ENCODE measurements at places on chromosomes 5 and 9.
A peak's percentile ranks its signal among the peaks of the same experiment; 100 is the strongest.

- no peak for DNase-seq
These were observed 68.6 kb upstream of the STARD4 start for GRCh38 chr5:111580956-111581355.

- DNase-seq: no peak
These were observed 13.4 kb upstream of the PCSK5 start for GRCh38 chr9:75876999-75877640.

GRCh38 chr9:110997847-110998246, 40.4 kb downstream of the LPAR1 start:
- no peak for DNase-seq

GRCh38 chr9:94783102-94783682, 56.7 kb downstream of the AOPEP start:
- DNase-seq: no peak

DNA sequence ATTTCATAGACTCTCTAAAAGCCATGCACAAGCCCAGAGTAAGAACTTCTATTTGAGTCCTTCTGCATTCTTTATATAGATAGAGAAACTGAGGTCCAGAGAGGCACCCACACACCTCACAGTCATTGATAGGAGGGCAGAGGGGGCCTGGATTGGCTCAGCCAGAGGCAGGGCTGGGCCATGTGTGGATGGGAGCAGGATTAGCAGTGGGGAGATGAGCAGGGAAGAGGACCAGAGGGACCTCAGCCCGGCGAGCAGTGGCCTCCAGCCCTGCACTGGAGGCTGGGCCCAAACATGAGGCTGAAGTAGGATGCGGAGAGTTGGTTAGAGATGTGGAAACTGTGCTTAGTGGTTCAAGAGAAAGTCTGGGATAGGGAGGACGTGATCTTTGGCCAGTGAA, 34.0 kb downstream of the PPARGC1B start:
- DNase-seq: no peak

DNA sequence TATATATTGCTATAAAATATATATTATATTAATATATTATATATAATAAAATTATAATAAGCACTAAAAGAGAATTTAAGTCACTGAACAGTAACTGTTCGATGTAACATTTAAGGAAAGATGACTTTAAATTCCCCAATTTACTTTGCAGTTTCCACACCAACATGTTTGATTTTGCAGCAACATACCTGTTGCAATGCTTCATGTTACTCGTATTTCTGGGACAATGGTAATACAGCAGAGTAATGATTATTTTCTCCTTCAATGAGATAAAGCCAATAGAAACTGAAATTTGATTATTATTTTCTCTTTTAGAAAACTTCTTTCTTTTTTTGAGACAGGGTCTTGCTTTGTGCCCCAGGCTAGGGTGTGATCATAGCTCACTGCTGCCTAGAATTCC, 9.5 kb upstream of the NAA35 start:
- DNase-seq: no peak

DNA sequence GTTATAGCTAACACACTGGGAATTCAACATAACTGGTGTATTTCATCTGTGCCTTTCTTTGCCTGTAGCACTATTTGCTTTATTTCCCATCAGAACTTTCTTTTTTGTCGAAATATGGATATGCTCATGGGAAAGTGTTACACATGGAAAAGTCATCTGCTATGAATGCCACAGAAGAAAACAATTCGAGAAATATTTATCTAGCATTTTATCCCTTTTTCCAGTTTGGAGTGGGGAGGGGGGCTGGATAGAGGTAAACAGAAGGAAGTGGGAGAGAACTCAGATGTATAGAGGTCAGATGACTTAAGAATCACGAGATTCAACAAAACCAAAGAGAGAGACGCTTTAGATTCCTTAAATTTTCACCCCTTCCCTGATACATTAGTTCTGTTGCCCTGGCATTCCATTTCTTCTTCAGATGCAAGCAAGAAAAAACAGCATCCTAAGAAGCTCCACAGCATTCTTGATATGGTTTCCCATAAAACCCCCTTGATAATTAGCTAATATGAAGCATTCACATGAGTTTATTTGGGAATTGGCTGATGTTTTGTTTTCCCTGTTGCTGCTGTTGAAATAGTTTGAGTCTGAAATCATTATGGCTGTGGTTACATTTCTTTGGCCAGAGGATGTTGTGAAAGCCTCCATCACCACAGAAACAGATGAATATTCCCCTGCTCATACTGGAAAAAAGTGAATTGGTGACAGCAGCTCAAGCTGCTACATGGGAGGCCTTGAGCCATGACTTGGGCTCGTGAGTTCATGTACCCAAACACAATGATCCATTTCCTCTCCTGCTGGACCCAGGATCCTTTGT, 335.8 kb upstream of the DAB2 start:
- DNase-seq: no peak

DNA sequence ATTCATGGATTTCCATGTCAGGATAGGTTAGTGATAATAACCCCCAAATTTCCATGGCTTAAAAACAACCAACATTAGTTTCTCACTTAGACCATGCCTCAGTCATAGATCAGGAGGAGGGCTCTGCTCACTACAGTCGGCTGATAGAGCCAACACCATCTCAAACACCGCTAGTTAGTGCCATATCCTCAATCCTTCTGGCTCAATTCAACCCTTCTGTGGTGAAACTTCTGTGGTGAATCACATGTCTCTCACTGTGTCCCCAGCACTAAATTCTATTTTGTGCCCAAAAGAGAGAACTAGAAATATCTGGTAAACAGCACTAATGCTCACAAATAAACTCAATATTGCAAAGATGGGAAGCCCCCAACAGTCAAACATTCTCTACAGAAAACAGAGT, 21.1 kb downstream of the ECPAS start:
- DNase-seq: no peak

DNA sequence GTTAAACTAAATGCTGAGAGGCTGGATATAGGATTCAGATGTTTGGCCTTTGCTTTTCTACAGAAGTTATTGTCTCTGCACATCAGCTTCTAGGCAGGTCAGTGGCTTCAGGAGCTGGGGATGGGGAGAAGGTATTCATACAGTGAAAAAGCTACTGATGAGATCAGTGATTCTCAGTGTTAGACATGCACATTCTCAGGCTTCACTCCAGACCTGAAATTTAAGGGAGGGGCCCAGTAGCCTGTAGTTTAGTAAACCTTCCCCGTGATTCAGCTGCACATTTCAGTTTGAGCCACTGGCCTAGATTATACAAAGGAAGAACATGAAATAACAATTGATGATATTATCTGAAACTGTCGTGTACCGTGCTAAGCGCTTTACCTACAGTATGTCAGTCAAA, 127.2 kb downstream of the ARHGAP26 start:
- no peak for DNase-seq

DNA sequence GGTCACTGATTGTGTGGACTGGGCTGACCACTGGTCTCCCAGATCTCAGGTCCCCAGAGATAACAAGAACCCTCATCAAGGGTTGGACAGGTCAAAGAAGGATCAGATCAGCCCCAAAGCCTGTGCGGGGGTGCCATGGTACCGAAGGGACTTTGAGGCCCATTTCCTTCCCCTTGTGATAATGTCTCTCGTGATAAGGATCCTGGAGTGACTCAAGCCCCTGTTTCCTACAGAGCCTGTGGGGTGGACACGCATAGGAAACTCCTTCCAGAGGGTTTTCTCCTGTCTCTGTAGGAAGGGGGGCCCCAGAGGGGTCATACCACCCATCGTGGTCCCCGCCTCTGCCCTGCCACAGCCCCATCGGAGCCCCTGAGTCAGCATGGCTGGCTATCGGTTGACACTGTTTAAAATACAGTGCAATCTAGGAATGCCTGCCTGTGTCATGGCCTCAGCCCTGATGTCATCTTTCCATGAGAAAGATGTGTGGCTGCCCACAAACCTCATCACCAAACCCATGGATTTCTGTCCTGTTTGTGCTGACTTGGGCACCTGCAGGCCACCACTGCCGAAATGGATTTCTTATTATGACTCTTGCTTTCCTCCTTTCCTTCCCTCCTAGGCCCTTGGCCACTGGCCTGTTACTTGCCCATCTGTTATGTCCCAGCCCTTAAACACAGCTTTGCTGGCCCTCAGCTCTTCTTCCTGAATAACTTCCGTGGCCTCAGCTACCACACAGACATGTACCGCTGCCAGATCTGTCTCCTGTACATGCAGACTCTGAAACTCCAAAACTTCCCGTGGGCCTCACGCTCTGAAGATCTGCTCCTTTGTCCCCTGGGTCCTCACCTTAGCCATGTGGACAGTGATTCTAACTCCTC, 2.9 kb upstream of the CSF2 start:
- DNase-seq: no peak

GRCh38 chr5:18455521-18455920, 821.3 kb downstream of the TAF11L14 start:
- no peak for DNase-seq

DNA sequence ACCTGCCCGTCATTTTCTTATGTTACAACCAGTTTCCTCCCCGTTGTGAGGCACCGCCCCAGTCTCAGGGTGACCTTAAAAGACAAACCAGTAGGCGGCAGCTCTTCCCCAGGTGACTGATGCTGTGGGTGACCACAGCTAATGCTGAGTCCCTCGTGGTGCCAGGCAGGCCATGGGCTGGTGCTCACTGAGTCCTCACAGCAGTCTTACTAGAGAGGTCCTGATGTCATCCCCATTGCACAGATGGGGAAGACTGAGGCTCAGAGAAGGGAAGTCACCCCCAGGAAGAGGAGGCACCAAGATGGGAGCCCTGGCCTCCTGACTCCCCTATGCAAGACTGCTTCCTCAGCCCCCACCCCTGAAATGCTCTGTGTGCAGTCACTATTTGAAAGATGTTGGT, 978 bp downstream of the CFAP157 start:
- DNase-seq: no peak

- no peak for DNase-seq
These were observed 383.6 kb downstream of the GADD45G start for GRCh38 chr9:89988458-89988857.

GRCh38 chr5:84437673-84438315, 53.1 kb upstream of the EDIL3 start:
- DNase-seq: no peak

DNA sequence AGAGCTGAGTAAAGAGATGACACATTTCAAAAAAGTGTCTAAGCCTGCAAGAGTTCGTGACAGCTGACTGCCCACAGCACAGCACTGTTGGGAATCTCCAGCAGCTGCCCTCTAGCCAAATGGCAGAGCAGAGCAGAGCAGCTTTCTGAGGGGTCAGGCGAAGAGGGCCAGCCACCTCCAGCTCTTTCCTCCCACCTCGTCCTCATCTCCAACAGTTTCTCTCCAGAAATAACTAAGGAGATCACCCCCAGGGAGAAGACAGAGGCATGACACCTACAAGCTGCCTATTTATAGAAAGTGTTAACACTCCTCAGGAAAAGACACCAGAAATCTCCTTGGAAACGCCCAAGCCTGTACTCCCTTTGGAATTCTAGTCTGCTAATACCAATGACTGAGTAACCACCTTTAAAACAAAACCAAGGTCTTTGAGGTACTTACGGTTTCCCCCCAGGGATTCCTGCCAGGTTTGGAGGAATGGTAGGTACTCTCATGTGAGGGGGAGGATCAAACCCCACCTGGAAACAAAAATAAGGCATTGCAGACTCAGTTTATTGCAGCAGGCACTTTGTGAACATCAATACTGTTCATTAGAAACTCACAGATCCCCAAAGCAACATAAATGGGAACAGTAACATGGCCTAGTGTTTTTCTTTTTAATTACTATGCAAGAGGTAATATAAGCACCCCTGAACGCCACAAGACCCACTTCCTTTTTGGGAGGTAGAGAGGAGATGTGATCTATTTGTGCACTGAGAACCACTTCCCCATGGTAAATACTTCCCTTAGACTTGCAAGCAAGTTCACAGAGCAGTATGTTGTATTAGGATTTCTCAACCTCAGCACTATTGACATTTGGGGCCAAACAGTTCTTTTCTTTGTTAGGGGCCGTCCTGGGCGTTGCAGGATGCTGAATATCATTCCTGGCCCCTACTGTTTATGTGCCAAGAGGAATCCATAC, 79.3 kb downstream of the TLE1 start:
- no peak for DNase-seq

DNA sequence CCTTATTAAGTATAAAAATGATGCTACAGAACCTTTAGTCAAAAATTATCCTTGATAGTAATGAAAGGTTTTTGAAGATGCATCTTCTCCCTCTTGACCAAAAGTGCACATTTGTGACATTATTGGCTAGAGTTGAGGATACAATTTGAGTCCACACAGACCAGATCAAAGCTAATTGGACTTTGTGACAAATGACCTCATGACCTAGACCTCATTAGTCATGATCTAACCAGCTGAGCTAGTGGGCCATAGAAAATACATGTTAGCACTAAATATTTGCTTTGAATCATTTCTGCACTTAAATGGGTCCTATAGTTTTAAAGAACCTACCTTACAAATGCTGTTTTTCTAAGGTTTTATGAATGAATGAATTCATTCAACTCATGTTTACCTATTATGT, 182.1 kb downstream of the RFX3 start:
- DNase-seq: no peak

- no peak for DNase-seq
These were observed 226.0 kb downstream of the SNX18 start for GRCh38 chr5:54743581-54743980.

- DNase-seq: no peak
These were observed 5.9 kb upstream of the RPS6 start for GRCh38 chr9:19385786-19386501.

GRCh38 chr9:71647094-71647591, 121.2 kb downstream of the CEMIP2 start:
- peak; percentile 74 for DNase-seq

DNA sequence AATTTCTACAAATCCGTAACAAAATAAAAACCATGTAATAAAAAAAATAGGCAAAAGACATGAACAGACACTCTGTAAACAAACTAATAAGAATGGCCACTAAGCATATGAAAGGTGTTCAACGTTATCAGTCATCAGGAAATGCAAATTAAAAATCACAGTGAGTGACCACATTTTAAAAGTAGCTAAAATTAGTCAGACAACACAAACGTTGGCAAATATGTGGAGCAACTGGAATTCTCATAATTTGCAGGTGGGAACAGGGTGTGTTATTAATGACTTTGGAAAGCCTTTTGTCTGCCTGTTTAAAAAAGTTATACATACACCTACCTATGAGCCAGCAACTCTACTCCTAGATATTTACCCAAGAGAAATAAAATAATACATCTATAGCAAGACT, 164.4 kb downstream of the RMI1 start:
- no peak for DNase-seq

GRCh38 chr9:14211564-14211963, 102.4 kb downstream of the NFIB start:
- no peak for DNase-seq

Data from GF-D8 (cell line).